Osteocyte (in vitro differentiated cells): ENCODE measurements at places on chromosomes 2 and 18. TPM values are rescaled to one million over a fixed set of nuclear protein-coding genes. Genes with fewer than 3 reads are reported as not detected.

WNT6 gene
- total RNA-seq, result 0.42 and 0.64 TPM in 2 replicates

DNA sequence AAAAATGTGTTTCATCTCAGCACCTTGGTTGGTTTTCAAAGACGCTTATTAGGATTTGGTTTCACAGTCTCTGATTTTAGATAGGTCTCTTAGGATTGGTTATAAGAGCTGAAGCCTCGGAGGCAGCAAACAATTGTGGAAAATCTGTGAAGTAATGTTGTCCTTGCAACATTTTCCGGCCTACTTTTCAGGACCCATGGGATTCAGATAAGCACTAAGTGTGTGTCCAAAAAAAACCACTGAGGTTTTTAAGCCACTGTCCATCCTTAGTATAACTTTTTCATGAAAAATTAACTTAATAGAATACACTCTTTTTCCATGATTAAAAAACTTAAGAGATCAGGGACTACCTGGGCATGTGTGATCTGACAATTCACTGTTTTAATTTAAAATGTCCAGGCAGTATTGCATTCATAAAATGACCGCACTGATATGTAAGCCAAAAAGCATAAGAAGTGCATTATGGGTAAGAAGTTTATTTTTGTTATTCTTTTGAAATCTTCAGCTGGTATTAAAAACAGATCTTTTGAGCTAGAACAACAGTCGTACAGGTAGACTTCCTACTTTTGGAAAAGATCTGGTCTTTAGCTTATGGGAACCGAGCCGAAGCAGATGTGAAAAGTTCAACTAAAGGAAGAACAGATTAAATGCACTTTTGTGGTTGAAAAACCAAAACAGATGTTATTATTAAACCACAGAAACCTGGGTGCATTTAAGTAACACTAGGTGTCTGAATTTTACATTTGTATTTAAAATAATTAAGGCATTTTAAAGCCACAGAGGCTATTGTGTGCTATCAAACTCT lies 479.4 kb upstream of the ZEB2 start:
- H3K27me3 ChIP-seq, result no peaks in the 10 kb centered on the region
- peak overlapping the region; percentile 21 for H3K27ac ChIP-seq
- no peak for DNase-seq
- H3K36me3 ChIP-seq, result no peaks in the 10 kb centered on the region
- peaks cover 48% of the 10 kb centered on the region for H3K4me1 ChIP-seq

DNA sequence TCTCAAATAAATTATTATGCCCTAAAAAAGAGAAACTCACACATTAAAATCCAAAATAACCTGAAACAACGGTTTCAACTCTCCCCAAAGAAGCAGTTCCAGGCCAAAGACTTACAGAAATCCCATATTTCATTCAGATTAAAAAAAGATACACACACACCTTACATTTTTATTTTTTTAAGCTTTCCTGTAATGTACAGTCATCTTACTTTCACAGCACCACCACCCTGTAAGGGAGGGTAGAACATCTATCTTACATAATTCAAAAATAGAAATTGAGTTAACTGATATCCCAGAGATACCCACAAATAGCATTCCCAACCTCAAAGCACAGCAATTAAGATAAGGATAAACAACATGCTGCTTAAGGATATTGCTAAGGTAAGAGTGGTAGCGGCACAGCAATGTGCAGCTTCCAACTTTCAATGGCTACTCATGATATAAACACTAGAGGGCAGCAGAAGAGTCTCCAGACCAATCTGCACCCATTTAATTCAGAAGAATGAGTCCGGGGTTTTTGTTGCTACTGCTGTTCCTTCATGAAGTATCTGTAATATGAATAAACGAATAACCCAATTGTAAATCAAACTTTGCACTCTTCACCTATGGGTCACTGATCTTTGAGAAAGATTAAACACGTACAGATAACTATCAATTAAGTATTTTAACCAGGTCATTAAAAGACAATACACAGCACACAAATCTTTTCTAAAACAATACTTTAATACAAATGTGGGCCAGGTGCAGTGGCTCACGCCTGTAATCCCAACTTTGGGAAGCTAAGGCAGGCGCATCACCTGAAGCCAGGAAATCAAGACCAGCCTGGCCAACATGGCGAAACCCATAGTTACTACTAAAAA lies 11.3 kb downstream of the GFPT1 start:
- peaks cover 13% of the 10 kb centered on the region for H3K4me1 ChIP-seq
- peak overlapping the region; percentile 0 for H3K27ac ChIP-seq
- no peaks in the 10 kb centered on the region for H3K27me3 ChIP-seq
- no peak overlapping the region for H3K4me3 ChIP-seq
- peaks cover 25% of the 10 kb centered on the region for H3K36me3 ChIP-seq

ZNF385B gene
- total RNA-seq, result 0.13 and 0.16 TPM in 2 replicates

DNA sequence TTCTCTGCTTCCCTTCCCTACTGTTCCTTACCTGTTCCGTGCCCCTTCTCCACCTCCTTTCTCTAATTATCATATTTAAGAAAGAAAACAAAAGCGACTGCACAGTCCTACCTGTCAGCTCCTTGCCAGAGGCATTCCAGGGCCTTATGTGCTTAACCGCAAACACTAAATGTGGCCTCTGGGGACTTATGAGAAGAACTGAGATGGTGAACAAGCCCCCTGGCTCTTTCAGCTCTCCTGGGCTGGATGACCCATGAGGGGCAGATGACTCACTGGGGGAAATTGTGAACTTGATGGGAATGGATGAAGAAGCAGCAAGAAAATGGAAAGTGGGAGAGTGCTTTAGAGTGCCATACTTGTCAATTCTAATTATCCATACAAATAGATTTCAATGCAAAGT lies 106.3 kb upstream of the LYPD1 start:
- no peak overlapping the region for H3K27ac ChIP-seq
- no peaks in the 10 kb centered on the region for H3K4me1 ChIP-seq
- no peaks in the 10 kb centered on the region for H3K36me3 ChIP-seq
